HS-27A (cell line): ENCODE measurements at places on chromosomes 12 and 14.

- no peak for DNase-seq
Observed at GRCh38 chr12:3085341-3086139, 8.4 kb downstream of the TSPAN9 start.

GRCh38 chr12:18246066-18246465 lies 15.3 kb upstream of the PIK3C2G start:
- no peak for DNase-seq

GRCh38 chr14:68687746-68688145 lies 105.1 kb downstream of the ZFP36L1 start:
- DNase-seq: peak; percentile 88

DNA sequence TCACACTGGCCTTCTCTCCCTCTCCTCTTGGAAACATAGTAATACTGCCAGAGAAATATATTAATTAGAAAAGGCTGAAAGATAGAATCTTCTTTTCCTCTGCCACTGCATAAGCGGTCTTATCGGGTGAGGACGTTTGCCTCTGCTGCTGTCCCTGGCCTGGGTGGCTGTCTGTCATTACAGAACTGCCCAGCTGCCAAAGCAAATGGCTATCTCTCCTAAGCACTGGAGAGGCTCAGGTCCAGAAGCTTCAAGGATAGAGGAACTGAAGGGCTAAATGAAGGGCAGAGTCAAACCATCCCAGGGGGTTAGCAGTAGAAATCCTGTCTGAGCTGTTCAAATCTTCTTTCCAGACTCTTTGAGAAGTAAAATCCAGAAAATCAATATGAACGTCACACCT lies 198.6 kb upstream of the CAND1 start:
- no peak for DNase-seq

- DNase-seq: no peak
Observed at GRCh38 chr12:93318720-93319522, 58.8 kb upstream of the NUDT4 start.

DNA sequence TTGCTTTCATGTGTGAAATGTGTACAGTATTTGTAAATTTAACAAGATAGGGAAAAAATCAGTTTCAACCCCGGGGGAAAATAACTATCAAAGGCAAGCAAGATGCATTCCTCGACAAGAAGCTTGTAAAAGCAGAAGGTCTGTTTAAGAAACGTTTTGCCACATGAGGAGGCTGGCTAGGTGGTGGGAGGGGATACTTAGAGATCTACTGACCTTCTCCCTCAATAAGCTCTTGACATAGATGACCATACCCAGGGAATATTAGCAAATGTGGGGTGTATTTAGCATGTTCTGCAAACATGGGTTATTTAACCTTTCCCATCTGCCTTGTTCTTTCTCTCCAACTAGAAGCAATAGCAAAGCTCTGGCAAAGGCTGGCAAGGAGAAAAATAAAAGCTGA lies 4.9 kb downstream of the PTCSC3 start:
- no peak for DNase-seq

DNA sequence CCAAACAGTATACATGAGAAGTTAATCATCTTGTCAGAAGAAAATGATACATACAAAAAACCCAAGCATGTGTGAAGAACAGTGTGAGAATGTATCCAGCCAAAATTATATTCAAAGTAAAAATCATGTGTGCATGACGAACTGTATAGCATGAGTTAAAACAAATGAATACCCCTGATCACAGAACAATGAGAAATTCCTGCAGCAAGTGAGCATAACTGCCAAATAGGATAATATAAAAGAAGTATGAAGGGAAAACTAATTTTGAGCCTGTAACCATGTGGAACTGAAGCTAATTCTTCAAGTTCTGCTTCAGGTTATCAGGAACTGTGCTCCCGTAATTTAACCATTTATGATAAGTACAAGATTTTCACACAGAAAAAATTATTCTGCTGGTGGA lies 56.5 kb upstream of the AMN1 start:
- DNase-seq: no peak

GRCh38 chr14:79543967-79544697 lies 667.2 kb downstream of the DIO2 start:
- DNase-seq: no peak

GRCh38 chr12:49487605-49488004 lies 51.2 kb upstream of the KCNH3 start:
- no peak for DNase-seq
